ENCODE measurements at places on chromosomes 2 and 18.

DNA sequence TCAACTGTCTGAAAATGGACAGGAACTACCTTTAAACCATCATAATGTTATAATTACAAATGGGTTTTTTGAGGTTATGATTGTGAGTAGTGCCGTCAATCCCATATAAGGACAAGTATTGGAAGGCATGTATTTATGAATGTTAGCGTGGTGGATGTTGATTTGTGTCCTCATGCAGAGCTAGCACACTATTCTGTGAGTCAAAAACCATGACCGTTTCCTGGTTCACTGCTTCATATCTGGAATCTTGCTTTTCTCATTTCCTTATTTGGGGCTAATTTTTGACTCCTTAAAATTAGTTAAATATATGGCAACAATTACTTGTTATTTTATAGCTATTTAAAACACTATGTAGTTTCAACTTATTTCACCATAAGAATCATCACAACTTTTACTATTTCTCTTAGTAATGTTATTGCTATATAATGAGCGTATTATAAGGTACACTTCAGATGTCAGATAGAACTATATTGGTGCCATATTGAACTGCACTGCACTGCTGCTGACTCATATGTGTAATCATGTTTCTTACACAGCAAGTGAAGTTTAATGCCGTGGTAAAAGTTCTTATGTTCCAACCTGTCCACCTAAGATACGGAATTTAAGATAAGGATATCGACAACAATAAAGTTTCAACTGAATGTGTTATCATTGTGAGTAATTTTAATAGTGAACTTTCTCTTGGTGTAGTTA, 192.8 kb downstream of the PTGR3 start:
- DNase-seq: no peak

DNA sequence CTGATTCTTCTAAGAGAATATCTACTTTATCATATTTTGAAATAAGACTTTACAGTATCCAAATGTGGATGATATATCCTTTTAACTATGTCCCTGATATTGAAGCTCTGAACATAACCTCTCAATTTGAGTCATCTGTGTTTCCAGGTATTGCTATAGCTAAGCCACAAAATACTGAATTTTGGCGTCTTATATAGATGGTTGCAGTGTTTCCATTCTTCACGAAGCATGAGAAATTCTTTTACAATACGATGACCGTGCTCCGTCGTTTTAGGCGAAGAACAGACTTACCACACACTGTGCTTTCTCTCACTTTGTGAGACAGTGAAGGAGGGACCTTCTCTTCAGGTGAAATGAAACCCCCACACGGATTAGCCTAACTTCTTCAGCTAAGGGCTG, 45.3 kb downstream of the LRRFIP1 start:
- no peak for DNase-seq

DNA sequence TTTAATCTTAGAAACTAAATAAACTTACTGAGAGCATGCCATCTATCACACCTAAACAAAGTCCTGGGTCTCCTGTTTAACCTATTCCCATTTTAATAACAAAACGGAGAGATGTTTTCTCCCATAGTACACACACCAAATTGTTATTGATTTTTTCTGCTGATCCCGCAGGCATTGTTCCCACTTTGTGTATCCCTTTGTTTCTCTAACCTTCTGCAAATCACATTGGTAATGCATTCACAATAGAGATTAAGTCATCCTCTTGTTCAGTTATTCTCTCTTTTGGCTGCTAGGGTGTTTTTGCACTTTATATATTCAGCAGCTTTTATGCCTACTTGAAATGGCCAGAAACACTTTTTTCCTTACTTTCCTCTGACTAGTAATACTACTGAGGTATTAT, 1071.9 kb upstream of the CDH2 start:
- DNase-seq: no peak

DNA sequence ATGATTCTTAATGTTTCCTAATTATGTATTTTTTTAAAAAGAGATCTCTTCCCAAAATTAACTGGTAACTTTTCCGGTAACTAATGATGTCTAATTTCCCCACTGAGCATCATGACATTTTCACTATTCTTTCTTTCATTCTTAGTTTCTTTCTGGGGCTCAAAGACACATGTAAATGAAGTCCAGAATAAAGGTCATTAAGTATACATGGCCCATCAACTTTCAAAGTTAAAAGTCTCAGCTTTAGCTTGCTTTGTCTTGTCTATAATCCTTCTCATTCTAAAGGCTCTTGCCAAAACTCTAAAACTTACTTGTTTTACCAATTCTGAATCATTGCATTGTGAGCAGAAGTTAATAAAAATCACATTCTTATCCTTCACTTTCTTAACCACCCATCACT, 53.6 kb downstream of the ASXL2 start:
- DNase-seq: no peak

DNA sequence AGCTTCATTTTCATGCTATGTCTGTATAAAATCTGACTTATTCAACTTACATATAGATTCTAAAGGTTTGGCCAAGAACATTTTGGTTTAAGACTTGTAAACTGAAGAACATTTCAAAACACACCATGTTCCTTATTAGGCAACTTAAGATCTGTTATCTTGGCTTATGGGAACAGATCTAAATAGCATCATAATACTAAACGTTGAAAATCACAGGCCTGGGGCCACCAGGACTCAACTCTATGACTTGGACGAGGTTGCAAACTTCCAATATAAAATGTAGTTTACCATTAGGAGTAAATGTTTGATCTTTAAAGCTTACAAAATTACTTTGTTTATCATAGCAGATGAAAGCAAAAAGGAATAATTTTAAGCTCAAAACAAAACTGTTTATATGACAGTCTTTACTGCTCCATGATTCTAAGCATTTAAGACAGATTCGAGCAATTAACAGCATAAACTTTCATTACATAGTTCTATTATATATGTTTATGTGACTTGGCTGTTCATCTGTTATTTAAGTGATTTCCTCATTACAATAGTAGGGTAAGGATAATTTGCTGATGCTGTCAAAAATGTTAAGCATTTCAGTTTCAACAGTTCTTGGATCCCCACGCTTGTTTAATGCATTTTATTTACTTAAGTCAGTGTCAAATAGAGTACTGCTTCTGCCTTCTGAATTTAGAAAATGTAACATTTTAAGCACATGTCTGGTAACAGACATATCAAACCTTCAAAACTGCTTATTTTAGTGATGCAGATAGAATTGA, 8.3 kb downstream of the TCF4 start:
- no peak for DNase-seq

DNA sequence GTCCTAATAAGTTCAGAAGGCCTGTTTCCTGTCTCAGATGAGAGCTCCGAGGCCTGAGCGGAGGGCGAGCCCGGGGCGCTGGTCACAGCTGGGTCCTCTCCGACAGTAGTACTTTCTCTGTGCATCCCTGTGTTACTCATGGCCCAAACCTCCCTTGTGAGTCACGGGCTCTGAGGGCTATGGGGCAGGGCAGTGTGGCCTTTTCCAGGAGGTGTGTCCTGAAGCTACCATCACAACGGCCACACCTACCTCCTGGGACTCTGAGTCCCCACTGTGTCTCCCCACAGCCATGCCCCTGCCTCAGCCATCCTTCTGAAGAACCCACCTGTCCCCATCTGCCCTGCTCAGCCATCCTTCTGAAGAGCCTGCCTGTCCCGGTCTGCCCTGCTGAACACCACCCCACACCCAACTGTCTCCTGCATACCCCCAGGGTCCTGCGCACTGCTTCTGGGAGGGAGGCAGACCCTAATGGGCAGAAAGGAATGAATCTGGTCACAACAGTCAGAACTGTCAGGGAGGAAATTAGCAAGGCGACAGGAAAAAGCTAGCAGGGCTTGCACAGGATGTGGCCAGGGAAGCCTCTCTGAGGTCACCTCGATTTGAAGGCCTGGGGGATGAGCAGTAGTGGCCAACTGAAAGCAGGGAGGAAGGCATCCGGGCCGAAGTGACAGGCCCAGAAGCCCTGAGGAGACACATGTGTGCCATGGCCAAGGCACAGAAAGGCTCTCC, 145.4 kb upstream of the RIOK3 start:
- DNase-seq: no peak

DNA sequence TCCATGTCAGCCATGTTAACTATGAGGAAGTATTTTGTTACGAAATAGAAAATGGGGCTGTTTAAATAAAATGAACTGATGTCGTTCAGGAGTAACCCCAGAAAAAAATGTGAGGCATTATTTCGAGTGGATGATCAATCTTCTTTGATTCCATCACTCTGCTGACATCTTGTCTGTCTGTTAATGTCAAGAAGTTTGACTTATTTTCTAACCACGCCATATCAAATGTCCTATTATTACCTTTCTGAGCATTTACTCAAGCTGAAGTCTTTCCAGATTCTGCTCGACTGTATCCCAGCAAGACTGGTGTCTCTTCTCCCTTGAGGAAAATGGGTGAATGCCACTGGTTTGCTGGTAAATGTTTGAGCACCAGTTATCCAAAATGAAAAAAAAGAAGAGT, 672.9 kb upstream of the SOX11 start:
- DNase-seq: no peak

- no peak for DNase-seq
These were observed 66.9 kb upstream of the CDC42EP3 start for GRCh38 chr2:37738266-37738885.

- DNase-seq: no peak
These were observed 49.9 kb downstream of the LPIN2 start for GRCh38 chr18:2963048-2963447.

Measured in cortex of kidney (tissue), 1 donor.